ENCODE measurements at places on chromosomes 2 and 18.

DNA sequence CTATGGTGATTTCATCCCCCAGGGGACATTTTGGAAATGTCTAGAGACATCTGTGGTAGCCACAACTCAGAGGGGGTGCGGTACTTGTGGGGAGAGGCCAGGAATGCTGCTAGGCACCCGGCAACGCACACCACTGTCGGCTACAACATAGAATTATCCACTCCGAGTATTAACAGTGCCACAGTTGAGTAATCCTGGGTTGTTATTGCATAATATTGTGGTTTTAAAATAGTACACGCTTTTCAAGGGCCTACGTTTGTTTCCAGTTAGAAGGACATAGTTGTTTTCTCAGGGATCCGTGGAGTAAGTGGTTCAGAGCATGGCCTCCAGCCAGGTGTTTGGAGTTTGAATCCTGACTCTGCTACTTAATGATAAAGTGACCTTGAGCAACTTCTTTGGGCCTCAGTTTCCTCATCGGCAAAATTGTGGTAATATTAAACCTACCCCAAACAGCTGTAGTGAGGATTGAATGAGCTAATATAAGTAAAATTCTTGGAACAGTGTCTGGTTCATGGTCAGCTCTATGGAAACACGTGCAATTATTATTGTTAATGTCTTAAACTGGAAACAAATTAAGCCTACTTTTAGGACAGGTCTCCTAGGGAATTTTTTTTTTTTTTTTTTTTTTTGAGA is 24.5 kb downstream of the CYP27A1 start:
- no peak for DNase-seq

DNA sequence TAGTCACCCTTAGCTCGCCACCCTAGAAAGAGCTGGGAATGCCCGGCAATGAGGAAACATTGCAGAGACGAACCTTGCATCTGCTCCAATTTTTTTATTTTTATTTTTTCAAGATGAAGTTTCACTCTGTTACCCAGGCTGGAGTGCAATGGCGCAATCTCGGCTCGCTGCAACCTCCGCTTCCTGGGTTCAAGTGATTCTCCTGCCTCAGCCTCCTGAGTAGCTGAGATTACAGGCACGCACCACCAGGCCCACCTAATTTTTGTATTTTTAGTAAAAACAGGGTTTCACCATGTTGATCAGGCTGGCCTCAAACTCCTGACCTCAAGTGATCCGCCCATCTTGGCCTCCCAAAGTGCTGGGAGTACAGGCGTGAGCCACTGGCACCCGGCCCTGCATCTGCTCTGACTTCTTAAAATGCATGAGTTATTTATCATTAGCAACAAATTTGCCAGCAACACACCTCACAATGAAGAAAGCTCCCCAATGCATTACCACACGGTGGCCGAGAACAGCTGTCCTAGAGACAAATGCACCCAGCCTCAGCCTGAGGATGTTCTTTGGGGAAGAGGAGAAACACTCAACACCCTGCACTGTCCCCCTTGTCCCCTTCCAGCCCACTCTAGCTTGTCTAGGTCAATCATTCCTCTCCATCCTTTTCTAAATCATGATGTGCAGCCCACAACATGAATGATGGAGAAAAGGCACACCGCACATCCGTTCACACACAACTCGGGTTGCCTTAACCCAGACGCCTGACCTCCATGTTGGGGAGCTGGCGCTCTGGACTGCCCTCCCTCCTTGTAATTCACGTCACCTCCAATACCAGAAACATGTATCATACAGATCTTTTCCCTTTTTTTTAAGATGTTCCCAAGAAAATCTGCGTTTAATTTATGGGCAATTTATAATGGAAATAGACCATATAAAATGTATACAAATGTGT is 46.9 kb downstream of the TTC32 start:
- DNase-seq, result no peak

DNA sequence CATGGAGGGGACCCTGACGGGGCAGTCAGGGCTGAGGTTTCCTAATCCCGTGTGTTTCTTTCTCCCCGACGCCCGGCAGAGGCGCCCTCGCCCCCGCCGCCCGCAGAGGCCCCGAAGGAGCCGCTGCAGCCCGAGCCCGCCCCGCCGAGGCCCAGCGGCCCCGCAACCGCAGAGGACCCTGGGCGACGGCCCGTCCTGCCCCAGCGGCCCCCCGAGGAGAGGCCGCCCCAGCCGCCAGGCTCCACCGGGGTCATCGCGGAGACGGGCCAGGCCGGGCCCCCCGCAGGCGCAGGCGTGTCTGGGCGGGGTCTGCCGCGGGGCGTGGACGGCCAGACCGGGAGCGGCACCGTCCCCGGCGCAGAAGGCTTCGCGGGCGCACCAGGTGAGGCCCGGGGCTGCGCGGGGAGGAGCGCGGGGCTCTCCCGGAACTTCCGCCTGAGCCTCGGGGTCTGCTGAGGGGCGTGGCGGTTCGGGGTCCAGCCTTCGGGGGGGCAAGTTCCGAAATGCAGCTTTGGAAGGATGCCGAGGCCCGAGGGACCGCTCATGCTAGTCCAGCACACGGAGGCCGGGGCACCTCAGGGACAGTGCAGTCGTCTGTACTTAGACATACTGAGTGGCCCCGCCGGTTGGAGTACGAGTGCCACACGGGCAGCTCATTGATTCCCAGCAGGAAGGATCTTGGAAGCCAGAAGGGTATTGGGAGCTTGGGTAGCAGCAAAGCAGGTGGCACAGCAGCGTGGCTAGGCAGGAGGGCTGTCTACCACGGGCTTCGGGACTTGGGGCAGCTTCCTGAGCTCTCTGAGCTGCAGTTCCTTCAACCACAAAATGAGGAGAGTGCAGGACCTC is 60.1 kb downstream of the EMILIN2 start:
- no peak for DNase-seq

GRCh38 chr18:9561759-9562158 is 52.6 kb downstream of the PPP4R1 start:
- DNase-seq, result no peak

DNA sequence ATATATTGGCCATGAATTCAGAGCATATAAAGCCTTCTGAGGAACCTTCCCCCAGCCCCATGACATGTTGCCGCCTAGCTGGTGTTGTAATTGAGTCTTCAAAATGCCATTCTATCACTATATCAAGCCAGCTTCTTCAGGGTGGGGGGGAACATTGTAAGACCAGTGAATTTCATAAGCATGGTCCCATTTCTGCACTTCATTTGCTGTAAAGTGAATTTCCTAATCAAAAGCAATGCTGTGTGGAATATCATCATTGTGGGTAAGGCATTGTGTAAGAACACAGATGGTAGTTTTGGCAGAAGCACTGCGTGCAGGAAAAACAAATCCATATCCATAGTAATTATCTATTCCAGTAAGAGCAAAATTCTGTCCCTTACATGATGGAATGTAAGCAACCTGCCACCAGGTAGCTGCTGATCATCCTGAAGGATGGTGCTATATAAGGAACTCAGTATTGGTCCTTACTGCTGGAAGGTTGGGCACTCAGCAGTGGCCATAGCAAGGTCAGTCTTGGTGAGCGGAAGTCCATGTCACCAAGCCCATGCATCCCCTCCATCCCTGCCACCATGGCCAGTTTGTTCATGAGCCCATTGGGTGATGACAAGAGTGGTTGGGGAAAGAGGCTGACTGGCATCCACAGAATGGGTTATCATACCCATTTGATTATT is 159.4 kb downstream of the COPS8 start:
- no peak for DNase-seq

GRCh38 chr2:102399499-102400141 is 23.3 kb upstream of the IL18RAP start:
- no peak for DNase-seq

DNA sequence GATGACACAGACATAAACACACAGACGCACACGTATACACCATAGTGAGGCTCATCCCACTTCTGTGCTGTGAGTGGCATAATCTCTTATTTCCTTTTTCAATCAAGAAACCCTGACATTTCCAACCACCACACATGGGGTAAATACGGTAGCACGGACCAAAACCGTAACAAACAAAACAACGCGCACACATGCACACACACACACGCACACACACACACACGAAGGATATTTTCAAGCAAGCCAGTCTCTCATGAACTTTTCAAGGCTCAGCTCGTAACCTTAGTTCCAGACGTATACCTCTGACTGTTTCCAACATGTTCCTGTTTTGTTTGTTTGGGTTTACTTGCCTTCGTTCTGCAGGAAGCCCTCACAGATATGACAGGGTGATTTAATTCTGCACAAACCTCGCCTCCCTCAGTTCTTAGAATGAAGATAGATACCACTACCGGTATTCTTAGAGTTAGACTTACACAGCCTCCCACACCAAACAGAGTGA is 119.8 kb downstream of the BCL2 start:
- DNase-seq, result no peak

- DNase-seq, result no peak
These were observed 17.7 kb upstream of the SP3 start for GRCh38 chr2:173982918-173983317.

Data from iPS DF 6.9 (cell line).